ENCODE measurements at places on chromosomes 11 and 22.

GRCh38 chr11:32438866-32439489 is 3.6 kb upstream of the WT1 start:
- peaks cover 84% of the 10 kb centered on the region for H3K27me3 ChIP-seq
- DNase-seq = no peak
- H3K36me3 ChIP-seq = no peaks in the 10 kb centered on the region
- H3K4me1 ChIP-seq = peaks cover 15% of the 10 kb centered on the region
- H3K4me3 ChIP-seq = no peak overlapping the region

- peaks cover 24% of the 10 kb centered on the region for H3K36me3 ChIP-seq
- no peak overlapping the region for H3K27ac ChIP-seq
- no peak overlapping the region for H3K4me3 ChIP-seq
- no peak for DNase-seq
- H3K4me1 ChIP-seq = no peaks in the 10 kb centered on the region
Observed at GRCh38 chr11:75014129-75014528, 25.4 kb downstream of the NEU3 start.

GRCh38 chr11:120235024-120235628 is 4.8 kb upstream of the POU2F3 start:
- H3K4me1 ChIP-seq = peaks cover 1% of the 10 kb centered on the region
- H3K36me3 ChIP-seq = no peaks in the 10 kb centered on the region
- no peak overlapping the region for H3K4me3 ChIP-seq

DNA sequence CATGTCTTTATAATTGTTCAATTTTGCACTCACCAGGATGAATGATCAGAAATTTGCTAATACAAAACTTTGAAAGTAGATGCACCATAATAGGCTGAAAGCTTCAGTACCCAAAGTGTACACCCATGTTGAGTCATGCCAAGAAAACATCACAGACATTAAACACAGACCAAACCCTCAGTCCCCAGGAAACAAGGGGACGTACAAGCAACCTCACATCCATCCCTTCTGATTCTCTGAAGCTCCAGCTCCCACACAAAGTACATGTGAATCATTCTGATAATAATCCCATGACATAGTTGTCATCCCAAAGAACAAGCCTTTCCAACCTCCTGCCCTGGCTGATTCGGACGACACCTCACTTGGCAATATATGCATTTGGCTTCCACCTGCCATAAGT is 183.8 kb downstream of the SNX19 start:
- H3K27ac ChIP-seq = no peak overlapping the region
- no peak overlapping the region for H3K4me3 ChIP-seq
- DNase-seq = no peak
- peaks cover 9% of the 10 kb centered on the region for H3K4me1 ChIP-seq

- peaks cover 2% of the 10 kb centered on the region for H3K4me1 ChIP-seq
- no peak overlapping the region for H3K27ac ChIP-seq
- H3K36me3 ChIP-seq = peaks cover 9% of the 10 kb centered on the region
- H3K4me3 ChIP-seq = no peak overlapping the region
- DNase-seq = no peak
Observed at GRCh38 chr22:20873214-20873613, 14.4 kb downstream of the SNAP29 start.

DNA sequence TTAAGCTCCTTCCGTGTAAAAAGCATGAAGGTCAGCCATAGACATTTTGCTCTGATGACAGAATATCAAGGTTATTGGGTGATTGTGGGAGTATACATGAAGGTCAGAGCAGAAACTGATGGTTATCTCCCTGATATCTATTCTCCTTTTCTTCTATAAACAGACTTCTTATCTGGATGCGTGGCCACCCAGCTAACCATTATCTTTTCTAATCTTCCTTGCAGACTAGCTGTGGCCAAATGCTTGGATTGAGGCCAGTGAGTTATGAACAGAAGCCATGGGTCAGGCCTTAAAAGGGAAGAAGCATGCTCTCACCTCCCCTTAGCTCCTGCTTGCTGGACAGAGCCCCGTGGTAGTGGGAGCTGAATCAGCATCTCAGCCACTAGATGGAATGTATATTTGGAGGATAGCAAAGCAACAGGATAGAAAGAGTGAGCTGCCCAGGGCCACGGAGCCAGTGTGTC is 31.3 kb upstream of the LRRC55 start:
- no peaks in the 10 kb centered on the region for H3K4me1 ChIP-seq
- no peaks in the 10 kb centered on the region for H3K36me3 ChIP-seq
- no peak overlapping the region for H3K4me3 ChIP-seq

DNA sequence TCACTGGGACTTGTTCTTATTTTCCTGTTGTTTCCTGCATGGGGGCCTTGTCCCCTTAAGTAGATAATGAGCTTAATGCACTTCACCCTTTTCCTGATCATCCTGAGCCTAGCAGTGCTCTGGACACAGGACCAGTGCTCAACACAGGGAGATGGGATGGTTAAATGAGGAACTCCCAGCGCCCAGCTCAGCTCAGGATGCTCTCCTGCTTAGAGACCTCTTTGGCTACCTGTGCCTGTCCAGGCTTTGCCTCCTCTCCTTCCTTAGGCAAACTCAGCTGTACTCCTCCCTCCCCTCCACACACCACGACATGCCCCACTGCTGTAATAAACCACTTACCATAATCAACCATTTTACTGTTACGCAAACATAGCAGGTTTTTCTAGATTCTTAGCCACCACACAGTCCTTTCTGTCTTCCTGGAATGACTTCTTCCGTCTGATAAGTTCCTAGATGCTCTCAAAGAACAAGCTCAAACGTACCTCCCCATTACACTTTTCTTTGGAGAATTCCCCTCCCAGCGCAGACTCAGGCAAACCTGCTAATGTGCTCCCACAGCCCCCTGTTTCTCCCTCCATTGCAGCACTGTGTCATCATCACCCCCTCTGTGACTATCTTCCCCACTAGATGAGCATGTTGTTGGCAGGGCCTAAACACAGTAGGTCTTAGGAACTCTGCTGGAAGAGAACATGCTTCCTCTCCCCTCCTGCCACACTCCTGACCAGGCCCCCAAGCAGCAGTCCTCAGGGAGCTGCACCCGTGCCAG is 113.6 kb downstream of the MICAL2 start:
- no peaks in the 10 kb centered on the region for H3K27me3 ChIP-seq
- peaks cover 32% of the 10 kb centered on the region for H3K4me1 ChIP-seq

- no peaks in the 10 kb centered on the region for H3K36me3 ChIP-seq
- no peak overlapping the region for H3K27ac ChIP-seq
- DNase-seq = no peak
- peaks cover 1% of the 10 kb centered on the region for H3K27me3 ChIP-seq
- H3K4me3 ChIP-seq = no peak overlapping the region
Observed at GRCh38 chr22:20619045-20619892, 111.9 kb downstream of the MED15 start.

DNA sequence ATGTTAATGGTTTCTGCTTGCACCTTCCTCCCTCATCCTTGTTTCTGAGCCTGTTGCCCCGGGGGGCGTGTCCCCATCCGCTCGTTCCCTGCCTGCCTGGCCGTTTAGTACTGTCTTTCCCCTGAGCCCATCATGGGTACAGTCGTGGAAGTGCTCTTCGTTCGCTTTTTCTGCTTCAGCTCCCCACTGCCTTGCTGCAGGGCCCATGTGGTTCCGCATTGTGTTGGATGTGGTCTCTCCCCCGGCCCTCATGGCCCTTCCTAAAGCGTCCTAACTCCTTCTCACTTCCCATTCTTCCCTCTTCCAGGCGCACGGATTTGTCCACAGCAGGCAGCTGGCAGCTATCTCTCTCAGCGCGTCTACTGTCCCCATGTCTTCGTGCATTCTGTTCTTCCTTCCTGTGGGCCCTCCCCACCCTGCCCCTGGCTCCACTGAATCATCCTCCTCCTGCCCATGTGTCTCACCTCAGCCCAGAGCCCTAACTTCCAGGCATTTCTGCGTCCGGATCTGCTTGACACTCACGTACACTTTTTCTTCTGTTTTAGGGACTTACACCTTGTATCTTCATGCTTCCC is 98.1 kb downstream of the ZBTB16 start:
- H3K4me1 ChIP-seq = peaks cover 44% of the 10 kb centered on the region
- peaks cover 14% of the 10 kb centered on the region for H3K36me3 ChIP-seq
- DNase-seq = no peak
- H3K27ac ChIP-seq = peak overlapping the region; percentile 24

DNA sequence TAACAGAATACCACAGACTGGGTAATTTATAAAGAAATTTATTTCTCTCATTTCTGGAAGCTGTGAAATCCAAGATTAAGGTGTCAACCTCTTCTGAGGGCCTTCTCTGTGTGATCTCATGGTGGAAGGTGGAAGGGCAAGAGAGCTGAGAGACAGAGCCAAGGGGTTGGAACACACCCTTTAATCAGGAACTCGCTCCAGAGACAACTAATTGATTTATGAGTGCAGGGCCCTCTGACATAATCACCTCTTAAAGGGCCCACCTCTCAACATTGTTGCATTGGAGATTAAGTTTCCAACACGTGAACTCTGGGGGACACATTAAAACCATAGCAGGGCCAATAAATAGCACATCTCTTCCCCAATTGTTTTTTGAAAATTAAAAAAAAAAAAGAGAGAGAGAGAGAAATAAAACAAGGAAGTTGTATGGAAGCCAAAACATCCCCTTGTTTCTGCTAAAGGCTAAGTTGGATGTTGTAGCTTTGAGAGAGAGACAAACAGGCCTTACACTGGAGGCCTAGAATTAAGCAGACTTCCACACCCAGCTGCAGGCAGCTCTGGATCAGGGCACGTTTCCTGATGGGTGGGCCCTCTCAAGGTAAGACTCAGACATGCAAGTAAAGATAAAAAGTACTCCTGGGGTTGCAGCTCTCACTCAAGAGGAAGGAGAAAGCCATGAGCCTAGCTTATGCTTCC is 64.1 kb upstream of the BIRC3 start:
- H3K36me3 ChIP-seq = no peaks in the 10 kb centered on the region
- no peaks in the 10 kb centered on the region for H3K4me1 ChIP-seq
- H3K27ac ChIP-seq = no peak overlapping the region
- H3K4me3 ChIP-seq = no peak overlapping the region
- no peaks in the 10 kb centered on the region for H3K27me3 ChIP-seq

DNA sequence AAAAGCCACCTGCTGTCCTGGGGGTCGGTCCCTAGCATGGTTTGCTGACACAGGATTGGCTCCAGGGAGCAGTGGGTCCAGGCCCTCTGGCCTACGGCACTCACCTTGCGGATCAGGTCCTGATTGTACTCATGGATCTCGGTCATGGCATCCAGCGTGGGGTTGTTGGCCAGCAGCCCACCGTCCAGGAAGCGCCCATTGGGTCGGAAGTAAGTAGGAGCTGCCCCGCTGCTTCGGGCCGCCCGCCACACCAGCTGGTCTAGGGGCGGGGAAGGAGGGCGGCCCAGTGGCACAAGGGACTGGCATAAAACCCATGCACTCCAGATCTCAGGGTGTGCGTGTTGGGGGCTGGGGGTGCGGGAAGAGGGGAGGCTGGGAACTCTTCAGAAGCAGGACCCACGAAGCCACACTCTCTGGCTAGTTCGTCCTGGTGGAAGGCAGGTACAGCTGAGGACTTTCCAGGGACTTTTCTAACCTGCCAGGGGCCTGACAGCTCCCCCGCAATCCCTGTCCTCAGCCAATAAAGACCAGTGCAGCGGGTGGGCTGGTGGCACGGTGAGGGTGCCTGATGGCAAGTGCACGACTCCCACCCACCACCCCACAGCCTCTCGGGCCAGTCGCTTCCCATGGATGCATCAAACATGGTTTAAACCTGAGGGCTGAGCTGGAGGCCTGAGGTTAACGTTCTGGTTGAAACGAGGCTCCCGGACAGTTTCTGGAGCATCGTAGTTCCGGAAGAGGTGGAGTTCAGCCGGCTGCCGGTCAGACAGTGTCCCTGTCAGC is 5.1 kb upstream of the BAIAP2L2 start:
- H3K27me3 ChIP-seq = no peaks in the 10 kb centered on the region
- DNase-seq = no peak
- peaks cover 1% of the 10 kb centered on the region for H3K36me3 ChIP-seq
- peaks cover 2% of the 10 kb centered on the region for H3K4me1 ChIP-seq

- no peaks in the 10 kb centered on the region for H3K36me3 ChIP-seq
- H3K27me3 ChIP-seq = peaks cover 34% of the 10 kb centered on the region
- DNase-seq = no peak
- H3K4me3 ChIP-seq = no peak overlapping the region
Observed at GRCh38 chr22:28891156-28891733, 7.9 kb downstream of the ZNRF3 start.

- peaks cover 5% of the 10 kb centered on the region for H3K36me3 ChIP-seq
- no peak overlapping the region for H3K27ac ChIP-seq
- H3K27me3 ChIP-seq = no peaks in the 10 kb centered on the region
- no peak overlapping the region for H3K4me3 ChIP-seq
Observed at GRCh38 chr22:31241200-31241599, 29.1 kb downstream of the LIMK2 start.

DNA sequence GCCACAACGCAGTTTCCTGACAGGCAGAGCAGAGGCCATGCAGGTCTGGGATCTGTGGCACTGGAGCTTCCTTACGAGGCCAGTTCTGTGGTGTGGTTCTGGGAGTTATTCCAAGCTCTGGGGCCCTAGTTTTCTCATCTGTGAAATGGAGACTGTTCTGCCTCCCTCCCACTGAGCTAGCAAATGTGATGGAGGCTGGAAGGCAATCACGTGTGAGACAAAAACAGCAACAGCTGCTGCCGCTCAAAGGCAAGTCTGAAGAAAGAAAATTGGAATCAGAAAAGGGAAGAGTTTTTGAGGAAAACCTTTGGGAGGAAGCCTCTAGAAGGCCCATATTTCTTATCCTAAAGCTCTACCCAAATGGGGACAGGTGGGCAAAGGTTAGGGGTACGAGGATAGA is 8.3 kb upstream of the RIC3 start:
- H3K4me3 ChIP-seq = no peak overlapping the region
- H3K36me3 ChIP-seq = no peaks in the 10 kb centered on the region
- DNase-seq = no peak
- peaks cover 18% of the 10 kb centered on the region for H3K27me3 ChIP-seq
- H3K27ac ChIP-seq = no peak overlapping the region

GRCh38 chr22:49005557-49005956 is 822.1 kb downstream of the BRD1 start:
- H3K36me3 ChIP-seq = no peaks in the 10 kb centered on the region
- DNase-seq = no peak
- no peak overlapping the region for H3K27ac ChIP-seq
- no peak overlapping the region for H3K4me3 ChIP-seq

GRCh38 chr11:19894404-19894803 is 181.8 kb downstream of the NAV2 start:
- no peak for DNase-seq
- H3K27me3 ChIP-seq = peaks cover 2% of the 10 kb centered on the region
- H3K4me1 ChIP-seq = no peaks in the 10 kb centered on the region
- no peaks in the 10 kb centered on the region for H3K36me3 ChIP-seq

DNA sequence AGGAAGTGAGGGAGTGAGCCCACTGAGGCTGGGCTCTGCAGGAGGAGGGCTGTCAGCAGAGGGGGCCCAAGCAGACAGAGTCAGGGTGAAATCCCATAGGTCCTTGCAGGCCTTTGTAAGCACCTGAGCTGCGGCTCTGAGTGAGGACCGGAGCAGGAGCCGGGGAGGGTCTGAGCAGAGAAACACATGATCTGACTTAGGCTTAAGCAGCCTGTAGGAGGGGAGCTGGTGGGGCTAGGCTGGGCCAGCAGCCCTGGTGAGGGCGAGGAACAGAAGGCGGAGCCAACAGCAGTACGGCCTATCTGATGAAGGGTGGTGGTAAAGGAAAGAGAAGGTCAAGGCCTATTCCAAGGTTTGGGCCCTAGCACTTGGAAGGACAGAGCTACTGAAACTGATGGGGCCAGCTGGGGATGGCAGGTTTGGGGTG is 26.9 kb upstream of the CBX7 start:
- no peaks in the 10 kb centered on the region for H3K27me3 ChIP-seq
- H3K36me3 ChIP-seq = no peaks in the 10 kb centered on the region
- peaks cover 17% of the 10 kb centered on the region for H3K4me1 ChIP-seq

- H3K4me3 ChIP-seq = no peak overlapping the region
- DNase-seq = no peak
- H3K36me3 ChIP-seq = no peaks in the 10 kb centered on the region
- no peaks in the 10 kb centered on the region for H3K27me3 ChIP-seq
- no peaks in the 10 kb centered on the region for H3K4me1 ChIP-seq
Observed at GRCh38 chr11:132901638-132902471, 630.4 kb downstream of the OPCML start.
